Tongue (tissue), 3 donors: ENCODE measurements at places on chromosomes 5 and 9.

- no peak for DNase-seq
Measured at GRCh38 chr5:115260248-115260647, 2.4 kb downstream of the PGGT1B start.

GRCh38 chr5:79793304-79793703, 103.7 kb downstream of the CMYA5 start:
- DNase-seq, result no peak

GRCh38 chr5:174165406-174165805, 119.9 kb downstream of the NSG2 start:
- DNase-seq, result no peak

GRCh38 chr5:71695071-71695470, 24.0 kb upstream of the CARTPT start:
- no peak for DNase-seq

GRCh38 chr9:14752271-14752670, 29.7 kb upstream of the CER1 start:
- peak; percentile 55 for DNase-seq

DNA sequence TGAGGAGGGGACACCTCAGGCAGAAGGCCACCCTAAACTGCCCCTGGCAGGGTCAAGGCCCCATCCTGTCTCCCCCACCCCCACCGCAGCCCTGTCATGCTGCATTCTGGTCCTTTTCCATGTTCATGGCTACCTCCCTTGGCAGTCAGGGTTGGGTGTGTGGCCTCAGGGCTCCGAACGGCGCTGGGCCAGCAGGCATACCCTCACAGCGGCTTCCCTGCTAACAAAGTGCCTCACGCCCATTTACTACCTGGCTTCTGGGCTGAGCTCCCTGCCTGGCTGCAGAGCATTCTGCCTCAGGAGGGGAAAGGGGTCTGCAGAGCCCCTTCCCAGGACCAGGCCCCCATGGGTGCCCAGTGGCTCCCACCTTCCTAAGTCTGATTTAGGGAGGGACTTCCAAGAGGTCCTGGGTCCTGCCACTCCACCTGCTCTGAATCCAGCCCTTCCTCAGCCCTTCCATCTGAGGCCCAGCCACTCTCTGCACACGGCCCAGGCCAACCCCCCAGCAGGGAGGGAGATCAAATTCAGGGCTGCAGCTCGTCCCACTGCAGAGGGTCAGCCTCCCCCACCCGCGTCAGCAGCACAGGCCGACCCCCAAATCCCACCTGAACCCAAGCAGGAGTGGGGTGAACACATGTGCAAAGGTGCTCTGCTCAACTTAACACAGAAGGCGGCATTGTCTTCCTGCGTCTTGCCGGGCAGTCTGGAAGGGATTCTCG, 115.9 kb upstream of the PHYKPL start:
- DNase-seq, result no peak

GRCh38 chr9:6410633-6411032, 2.4 kb upstream of the UHRF2 start:
- DNase-seq, result no peak

DNA sequence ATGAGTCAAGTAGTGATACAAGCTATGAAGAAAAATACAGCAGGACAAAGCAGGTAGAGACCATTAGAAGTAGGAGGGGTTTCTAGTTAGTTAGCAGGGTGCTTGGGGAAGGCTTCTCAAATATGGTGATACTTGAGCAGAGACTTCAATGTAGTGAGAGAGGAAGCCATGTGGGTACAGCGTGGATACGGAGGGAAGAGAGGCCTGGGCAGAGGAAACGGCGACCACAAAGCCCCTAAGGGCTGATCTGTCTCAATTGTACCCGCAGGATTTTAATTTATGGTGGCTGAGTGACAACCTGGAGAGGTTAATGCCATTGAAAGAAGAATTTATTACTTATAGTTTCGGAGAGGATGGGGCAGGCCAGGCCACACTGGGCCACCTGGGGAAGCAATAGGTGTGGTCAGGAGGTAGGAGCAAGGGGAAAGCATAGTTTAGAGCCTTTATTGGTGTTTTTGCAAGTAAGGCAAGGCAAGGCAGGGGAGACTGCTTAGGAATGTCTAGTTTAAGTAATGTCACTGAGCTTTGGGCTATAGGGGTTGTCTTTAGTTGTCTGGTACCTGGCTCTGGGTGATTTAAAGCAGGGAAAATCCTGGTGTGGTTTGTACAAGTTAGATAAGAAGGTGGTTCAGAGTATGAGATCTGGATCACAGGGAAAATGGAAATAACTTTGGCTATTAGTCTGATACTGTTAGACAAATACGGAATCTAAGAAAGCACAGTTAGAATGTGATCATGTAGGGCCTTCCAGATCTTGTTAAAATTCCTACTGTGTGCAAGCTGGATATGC, 42.6 kb downstream of the GCNT4 start:
- DNase-seq, result no peak

DNA sequence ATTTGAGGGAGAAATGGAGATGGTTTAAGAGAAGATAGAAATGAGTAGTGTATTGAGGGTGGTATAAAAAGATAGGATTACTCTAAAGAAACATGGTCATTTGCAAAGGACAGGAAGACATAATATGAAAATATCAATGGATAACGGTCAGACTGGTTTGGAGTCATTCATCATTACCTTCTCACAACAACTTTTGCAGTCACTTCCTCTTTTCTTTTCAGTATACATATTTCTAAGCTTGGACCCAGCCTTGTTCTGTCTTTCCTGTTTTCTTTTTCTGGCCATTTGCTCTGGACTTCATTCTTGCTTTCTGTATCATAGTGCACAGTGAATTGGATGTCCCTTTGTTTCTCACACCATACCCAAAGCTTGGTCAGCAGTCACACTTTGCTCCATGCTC, 966.5 kb upstream of the TYRP1 start:
- no peak for DNase-seq

GRCh38 chr9:129610473-129611306, 10.2 kb downstream of the C9orf50 start:
- peak; percentile 88 for DNase-seq

DNA sequence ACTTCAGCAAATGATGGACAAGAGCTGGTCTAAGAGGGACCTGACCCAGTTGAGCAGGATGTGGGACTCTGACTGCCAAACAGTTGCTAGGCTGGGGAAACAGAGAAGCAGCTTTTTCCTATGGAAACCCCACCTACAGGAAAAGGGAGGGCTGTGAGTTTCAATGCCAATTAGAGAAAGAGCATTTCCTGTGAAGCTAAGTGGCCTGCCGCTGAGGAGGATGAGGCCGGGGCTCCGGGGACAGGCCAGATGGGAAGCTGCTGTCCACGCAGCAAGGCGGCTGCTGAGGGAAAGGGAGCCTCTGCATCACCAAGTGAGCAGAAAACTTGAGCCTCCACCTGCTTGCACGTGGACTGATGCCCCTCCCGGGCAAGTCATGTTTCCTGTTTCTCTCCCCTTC, at the start of gene PCDH12:
PCDH12 (minus strand) TSS at position 90 of the 400 bp plus-strand sequence. CDS start 351 bp downstream, outside the sequence.
- DNase-seq, result peak; percentile 79

GRCh38 chr5:180461303-180461702, 32.9 kb upstream of the CNOT6 start:
- no peak for DNase-seq

DNA sequence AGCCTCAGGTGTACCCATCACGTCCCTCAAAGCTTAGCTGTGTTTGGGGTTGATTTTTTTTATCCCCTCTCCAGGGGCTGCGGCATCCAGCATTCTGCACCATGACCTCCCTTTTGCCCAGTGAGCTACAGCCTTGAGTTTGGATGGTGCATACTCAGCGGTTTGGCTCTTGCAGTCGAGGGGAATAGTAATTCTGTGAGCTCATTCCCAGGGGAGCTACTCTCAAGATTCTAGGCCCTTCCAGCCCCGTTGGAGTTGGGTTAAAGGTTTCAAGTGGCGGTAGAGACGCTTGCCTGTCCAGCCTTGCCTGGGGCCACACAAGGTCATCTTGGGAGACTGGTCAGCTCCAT, 102.2 kb upstream of the SPRY4 start:
- DNase-seq, result no peak

DNA sequence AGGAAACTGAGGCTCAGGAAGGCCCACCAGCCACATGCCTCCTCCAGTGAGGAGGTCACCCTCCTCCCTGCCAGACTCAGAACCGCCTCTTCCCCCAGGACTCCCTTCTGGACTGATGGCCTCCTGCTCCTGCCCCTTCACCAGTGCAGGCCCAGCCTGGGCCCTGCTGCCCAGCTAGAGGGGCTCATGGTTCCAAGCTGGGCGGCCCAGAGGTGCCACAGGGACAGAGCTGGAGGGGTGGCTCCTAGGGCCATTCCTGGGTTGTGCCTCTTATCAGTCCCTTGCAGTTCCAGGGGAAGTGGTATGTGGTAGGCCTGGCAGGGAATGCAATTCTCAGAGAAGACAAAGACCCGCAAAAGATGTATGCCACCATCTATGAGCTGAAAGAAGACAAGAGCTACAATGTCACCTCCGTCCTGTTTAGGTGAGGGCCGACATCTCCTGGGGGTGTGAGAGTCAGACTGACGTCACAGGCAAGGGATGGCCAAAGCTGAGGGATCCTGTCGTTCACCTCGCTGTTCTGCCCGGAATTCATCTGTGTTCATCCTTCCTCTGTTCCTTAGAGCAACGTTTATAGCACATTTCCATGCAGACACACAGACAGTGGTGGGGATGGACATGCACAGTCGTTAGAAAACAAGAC, 819 bp downstream of the LCN2 start:
- no peak for DNase-seq

DNA sequence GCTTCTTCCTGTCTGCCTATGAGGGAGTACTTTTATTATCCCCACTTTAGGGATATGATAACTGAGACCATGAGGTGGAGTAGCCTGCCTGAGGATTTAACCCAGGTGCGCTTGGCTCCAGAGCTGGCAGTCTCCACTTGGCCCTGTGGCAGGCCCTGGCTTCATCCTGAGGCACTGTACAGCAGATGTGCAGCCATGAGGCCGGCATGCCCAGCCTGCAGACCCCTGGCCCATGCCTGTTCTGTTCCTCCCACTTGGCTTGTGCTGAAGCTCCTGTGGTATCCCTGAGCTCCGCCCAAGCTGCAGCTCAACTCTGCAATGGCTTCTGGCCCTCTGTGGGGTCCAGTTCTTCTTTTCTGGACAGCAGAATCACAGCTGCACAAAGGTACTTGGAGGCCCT, 31.8 kb upstream of the RAPGEF1 start:
- no peak for DNase-seq
